Stimulated activated CD4-positive, alpha-beta T cell treated with anti-CD3 and anti-CD28 coated beads, Interleukin-15, amount 100 ng/mL, for 48 hours (primary cell): ENCODE measurements at places on chromosomes 6 and 20.

GRCh38 chr6:104887350-104887749 is 27.6 kb upstream of the HACE1 start:
- no peak for DNase-seq

GRCh38 chr20:34768096-34768495 is 57.4 kb downstream of the NCOA6 start:
- DNase-seq = no peak

DNA sequence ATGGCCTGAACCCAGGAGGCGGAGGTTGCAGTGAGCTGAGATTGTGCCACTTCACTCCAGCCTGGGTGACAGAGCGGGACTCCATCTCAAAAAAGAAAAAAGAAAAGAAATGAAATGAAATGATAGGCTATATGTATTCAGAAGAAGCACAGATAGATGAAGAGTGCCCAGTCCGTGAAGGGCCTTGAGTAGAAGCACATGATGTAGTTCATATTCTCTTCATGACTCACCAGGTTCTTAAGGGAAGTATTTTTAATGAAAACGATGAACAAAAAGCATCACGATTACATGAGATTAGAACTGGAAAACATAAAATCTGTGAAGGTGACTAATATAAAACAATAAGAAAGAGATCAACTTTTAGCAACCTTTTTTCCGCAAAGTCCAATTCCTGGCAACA is 29.8 kb downstream of the TPD52L1 start:
- no peak for DNase-seq

- no peak for DNase-seq
Observed at GRCh38 chr6:117226778-117227177, 38.6 kb upstream of the VGLL2 start.

GRCh38 chr6:156659822-156660198 is 117.4 kb upstream of the ARID1B start:
- no peak for DNase-seq

- DNase-seq = no peak
Observed at GRCh38 chr6:85401186-85402021, 48.5 kb upstream of the NT5E start.

GRCh38 chr6:169960886-169961611 is 209.6 kb downstream of the ERMARD start:
- DNase-seq = no peak

DNA sequence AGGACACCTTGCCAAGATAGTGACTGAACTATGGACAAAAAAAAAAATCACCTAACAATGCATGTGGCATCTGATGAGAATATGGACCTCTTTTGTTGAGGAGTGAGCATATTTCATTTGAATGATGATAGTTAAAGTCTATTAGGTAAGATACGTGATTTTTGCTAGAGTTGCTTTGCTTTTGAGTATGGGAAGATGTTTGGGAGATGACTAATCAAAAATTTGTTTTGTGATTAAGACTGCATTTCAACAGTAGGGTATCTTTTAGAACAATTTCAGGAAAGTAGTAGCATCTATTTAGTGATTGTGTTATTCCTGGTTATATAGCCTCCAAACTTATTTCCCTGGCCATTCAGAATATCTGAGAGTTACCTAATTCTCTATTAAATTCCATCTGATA is 878.6 kb upstream of the CITED2 start:
- no peak for DNase-seq

GRCh38 chr6:64281167-64281566 is 645.6 kb downstream of the PHF3 start:
- DNase-seq = no peak

DNA sequence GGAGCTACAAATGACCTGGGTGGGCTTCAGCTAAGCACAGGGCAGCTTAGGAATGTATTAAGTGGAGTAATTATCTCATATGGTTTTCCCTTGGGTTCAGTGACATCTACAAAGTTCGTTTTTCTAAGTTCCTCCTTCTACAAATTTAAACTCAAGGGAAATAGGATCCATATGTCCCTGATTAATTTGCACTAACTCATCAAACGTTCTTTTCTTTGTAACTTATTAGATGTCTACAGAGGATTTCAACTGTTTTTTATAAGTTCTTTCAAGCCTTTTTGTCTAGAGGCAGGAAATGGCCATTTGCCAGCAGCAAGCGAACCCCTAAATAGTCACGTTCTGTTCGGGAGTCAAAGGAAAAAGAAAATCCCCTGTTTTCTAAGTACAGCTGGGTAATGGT is 1060.3 kb downstream of the KIF16B start:
- no peak for DNase-seq

GRCh38 chr6:7189101-7189758 is 81.5 kb downstream of the RREB1 start:
- DNase-seq = no peak
